Inflammatory macrophage (primary cell): ENCODE measurements at places on chromosomes 3 and 15.

DNA sequence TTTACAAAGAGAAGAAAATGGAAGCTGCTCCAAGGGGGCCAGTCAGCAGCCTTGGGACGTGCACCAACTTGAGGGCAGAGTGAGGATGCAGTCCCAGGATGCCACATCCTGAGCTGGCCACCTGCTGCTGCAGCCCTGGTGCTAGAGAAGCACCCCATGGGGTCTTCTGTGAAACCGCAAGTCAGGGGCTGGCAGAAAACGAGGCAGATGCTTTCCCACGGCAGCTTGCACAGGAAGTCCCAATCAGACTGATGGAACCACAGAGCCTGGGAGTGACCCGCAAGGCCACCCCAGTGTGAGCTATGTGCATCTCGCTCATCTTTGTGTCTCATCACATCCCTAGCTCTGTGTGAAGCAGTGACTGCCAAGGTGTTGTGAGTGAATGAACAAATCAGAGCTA is 76.5 kb downstream of the NUP210 start:
- DNase-seq = no peak

- no peak for DNase-seq
Observed at GRCh38 chr3:174170248-174170647, 688.9 kb upstream of the NAALADL2 start.

GRCh38 chr3:11538581-11538980 is 105.1 kb downstream of the VGLL4 start:
- no peak for DNase-seq

- DNase-seq = no peak
Observed at GRCh38 chr15:74038707-74039655, 43.4 kb downstream of the GOLGA6A start.

GRCh38 chr15:36601497-36601932 is 22.1 kb downstream of the CDIN1 start:
- DNase-seq = no peak

- DNase-seq = no peak
Observed at GRCh38 chr3:136114421-136114820, 81.7 kb downstream of the MSL2 start.

DNA sequence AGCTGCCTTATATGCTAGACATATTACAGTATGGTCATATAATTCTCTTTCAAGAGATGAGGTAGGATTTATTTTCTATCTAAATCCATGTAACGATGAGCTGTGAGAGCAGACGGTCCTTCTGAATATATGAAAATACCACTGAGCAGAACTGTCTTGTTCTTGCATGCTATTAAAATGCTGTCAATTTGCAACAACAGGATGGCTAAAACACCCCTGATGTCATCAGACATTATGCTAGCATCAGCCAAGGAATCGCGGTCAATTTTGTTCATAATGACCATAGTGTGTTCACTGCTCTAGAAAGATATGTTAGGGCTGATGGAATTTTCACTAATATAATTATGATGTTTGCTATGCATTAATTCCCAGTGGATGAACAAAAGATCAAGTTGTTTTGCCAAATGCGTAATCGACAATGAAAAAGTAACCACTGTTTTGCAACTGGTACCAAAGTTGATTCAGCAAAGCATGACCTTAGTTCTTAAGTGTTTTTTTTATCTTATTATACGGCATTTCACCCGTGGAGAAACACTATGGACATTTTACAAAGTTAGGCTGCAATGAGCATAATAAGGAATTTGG is 765.4 kb upstream of the NR2F2 start:
- DNase-seq = no peak

DNA sequence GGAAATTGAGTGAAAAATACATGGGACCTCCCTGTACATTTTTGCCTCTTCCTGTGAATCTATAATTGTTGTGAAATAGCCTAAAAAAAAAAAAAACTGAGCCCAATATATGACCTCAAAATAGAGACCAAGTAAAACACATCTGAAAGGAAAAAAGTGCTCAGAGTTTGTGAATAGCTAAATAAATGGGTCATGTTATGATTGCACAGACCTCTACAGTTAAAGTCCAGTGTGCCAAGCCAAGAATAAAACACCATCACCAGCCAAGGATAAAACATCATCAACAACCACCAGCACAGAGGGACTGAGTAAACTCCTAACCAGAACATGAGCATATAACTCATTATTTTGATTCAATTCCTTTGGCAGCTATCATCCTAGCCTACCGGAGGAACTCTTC is 115.6 kb upstream of the AGTR1 start:
- no peak for DNase-seq

- DNase-seq = no peak
Observed at GRCh38 chr15:69679623-69680228, 227.1 kb downstream of the RPLP1 start.

GRCh38 chr15:60255390-60255789 is 142.4 kb downstream of the ANXA2 start:
- peak; percentile 86 for DNase-seq

- DNase-seq = peak; percentile 15
Observed at GRCh38 chr3:94118390-94118789, 55.5 kb downstream of the NSUN3 start.
